ENCODE measurements at places on chromosomes 12 and 14.
A peak's percentile ranks its signal among the peaks of the same experiment; 100 is the strongest.

DNA sequence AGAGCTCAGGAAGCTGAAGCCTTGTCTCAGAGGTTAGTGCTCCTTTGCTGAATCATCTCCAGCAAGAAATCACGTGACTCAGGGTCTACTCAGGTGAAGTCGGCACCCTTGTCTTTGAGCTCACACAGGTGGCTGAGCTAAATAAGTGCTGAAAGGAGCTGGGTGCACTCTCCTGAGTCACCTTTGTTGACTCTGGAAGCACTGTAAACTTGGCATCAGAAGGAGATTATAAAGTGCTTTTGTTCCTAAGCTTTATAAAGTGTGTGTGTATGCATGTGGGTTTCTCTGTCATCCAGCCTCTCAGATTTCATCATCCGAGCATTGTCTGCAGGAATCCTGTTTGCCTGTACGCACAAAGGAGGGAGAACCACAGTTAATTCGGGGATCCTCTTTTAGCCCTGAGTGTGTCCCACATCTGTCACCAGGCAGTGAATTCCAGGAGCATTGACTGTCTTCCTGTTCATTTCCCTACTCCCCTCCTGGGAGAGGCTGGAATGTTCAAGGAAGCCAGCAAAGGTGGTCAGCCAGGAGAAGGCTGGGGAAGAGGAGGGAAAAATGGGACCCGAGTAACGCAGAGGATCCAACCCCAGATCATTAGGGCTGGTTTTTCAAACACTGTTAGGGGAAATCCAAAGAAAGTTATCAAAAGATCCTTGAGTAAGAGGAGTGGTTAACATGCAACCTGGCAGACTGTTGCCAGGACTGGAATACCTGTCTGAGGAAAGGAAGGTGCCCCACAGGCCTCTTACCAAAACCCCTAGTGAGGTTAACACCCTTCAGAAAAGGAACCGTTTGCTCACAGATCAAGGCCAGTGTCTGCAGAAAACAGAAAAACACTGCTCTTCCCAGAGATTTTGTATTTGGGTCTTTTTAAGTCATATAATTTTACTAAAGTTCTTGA is 157.5 kb upstream of the HIF1A start:
- DNase-seq = peak; percentile 33

- DNase-seq = no peak
These were observed 1.4 kb upstream of the HMGA2 start for GRCh38 chr12:65822732-65823512.

- DNase-seq = no peak
These were observed 173.4 kb upstream of the ATP2B1 start for GRCh38 chr12:89882050-89882449.

DNA sequence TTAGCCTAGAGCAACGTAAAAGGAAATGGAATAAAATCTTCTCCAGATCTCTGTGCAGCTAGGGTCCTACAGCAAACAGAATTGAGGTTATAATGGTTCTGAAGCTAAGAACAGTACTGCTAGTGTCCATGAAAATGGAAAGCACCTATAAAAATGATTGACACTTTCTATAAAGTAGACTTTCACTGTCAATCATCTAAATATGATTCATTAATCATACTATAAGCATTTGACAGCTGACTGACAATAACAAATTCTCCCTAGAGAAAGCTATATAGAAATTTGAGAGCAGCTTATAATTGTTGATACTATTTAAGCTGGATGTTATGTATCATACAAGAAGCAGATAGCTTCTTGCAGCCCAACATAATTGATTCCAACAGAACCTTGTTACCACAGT is 80.9 kb downstream of the PDZRN4 start:
- DNase-seq = no peak

DNA sequence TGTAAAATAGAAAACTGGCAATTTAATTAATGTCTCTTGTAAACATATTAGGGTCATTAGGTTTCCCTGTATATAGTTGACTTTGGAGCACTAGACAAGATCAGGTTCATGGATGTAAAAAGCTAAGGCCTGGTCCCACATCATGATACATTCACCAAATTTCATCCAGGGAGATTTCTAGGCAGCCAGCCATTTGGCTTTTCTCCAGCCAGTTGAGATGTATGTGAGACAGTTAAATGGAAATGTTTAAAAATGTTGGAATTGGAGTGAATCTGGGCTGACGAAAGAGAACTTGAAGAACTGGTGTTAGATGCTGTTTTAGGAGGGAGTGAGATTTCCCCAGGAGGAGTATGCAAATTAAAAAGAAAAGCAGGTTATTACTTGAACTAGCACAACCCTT is 41.8 kb upstream of the CLEC14A start:
- no peak for DNase-seq

GRCh38 chr12:54427106-54427505 is 8.0 kb upstream of the ITGA5 start:
- no peak for DNase-seq

DNA sequence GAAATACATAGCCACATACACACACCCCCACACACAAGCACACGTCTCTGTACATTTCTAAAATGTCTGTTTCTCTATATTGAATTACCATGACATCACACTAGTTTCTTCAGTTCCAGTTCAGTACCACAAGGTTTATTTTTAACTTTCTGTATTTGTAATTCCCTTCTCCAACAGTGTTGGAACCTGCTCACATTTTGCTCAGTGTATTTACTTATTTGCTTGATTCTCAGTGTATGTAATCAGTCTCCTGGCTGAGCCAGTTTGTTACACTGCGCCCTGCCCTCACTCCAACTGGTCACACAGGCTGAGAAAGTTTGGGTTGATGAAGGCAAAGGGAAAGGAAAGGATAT is 67.1 kb downstream of the MON2 start:
- no peak for DNase-seq

GRCh38 chr14:94009767-94010166 is 12.7 kb downstream of the CCDC197 start:
- DNase-seq = no peak

DNA sequence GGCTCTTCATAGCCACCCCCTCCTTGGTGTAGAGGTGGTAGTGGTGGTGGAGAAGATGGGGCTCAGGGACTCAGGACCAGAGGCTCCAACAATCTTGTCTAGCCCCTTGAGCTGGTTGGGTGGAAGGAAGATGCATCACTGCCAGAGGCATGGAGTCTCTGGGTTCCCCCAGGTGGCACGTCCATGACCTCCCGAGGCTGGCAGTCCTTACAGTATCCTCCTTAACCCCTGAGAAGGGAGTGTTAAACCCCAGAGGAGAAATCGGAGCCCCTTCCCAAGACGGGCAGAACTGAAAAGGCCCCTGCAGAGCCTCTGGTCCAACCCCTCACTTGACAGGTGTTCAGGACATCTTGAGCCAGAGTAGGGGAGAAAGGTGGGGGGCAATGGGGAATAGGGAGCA is 9.1 kb downstream of the KRT83 start:
- no peak for DNase-seq

DNA sequence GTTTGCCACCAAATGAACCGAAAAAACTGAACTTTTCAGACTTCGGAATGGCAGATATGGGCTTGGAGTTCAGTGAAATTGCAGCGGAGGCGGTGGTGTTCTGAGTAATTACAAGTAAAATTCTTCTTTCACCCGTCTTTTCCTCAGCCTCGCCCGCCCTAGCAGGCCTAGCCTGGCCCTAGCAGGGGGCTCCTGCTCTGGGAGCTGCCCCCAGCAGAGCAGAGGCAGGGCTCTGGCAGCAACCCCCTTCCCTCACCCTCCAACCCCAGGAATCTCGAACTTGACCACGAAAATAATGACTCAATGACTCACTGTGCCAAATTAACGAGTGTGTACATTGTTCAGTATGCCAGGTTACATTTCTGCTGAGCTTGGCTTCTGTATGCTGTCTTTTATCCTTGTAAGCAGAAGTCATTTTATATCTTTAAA is 1.1 kb downstream of the PAPLN start:
- DNase-seq = no peak

GRCh38 chr12:6960593-6961277 is 9.6 kb downstream of the PTPN6 start:
- no peak for DNase-seq

- DNase-seq = no peak
These were observed 20.9 kb upstream of the CALM1 start for GRCh38 chr14:90375934-90376333.

GRCh38 chr12:41819948-41820347 is 324.7 kb downstream of the GXYLT1 start:
- no peak for DNase-seq

GRCh38 chr14:28243600-28243999 is 523.0 kb upstream of the FOXG1 start:
- no peak for DNase-seq

GRCh38 chr14:26598081-26598671 is 343 bp upstream of the NOVA1 start:
- DNase-seq = no peak

GRCh38 chr14:65321370-65321875 is 91.1 kb upstream of the FUT8 start:
- DNase-seq = no peak

GRCh38 chr12:121976950-121977349 is 44.7 kb upstream of the BCL7A start:
- DNase-seq = no peak

DNA sequence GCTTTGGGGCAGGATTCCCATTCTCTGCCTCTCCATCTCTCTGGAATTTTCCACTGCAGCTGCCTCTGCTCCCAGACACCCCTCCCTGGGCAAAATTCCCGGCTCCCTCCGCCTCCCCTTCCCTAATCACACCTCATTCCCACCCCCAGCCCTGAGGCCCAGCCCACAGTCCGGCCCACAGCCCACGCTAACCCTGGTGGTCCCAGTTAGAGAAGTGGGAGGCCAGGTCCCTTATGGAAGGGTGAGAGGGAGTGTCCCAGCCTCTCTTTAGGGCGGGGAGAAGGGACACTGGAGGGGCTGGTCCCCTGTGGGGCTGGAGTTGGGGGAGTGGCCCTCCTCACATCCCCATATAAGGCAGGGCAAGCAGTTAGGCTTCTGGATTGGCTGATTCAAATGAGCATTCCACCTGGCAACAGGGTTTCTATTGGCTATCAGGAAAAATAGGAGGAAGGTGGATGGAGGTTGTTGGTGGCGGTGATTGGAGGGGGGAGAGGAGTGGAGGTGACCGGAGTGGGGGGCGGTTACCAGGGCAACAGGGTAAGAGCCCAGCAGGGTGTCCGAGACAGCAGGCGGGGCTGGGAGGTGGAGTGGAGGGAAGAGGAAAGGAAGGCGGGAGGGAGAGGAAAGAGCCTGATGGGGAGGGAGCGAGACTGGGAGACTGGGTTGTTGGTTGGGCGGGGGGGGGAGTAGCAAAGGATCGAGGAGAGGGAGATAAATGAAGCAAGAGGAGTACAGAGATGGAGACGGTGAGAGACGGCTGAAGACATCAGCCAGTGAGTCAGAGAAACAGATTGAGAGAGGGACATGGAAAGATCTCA is 1.9 kb upstream of the PTMS start:
- DNase-seq = no peak

DNA sequence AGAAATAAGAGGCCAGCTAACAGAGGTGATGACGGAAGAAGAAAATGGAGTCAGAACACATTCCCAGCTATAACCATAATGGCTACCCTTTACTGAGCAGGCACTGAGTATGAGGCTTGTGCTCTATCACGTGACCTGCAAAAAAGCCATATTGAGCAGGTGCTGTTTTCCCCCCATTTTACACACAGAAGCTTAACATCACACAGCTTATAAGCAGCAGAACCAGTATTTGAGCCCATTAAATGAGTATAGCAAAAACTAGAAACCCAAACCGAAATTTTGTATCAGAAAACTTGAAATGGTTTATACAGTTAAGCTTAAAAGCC is 28.4 kb downstream of the PAPLN start:
- DNase-seq = no peak

DNA sequence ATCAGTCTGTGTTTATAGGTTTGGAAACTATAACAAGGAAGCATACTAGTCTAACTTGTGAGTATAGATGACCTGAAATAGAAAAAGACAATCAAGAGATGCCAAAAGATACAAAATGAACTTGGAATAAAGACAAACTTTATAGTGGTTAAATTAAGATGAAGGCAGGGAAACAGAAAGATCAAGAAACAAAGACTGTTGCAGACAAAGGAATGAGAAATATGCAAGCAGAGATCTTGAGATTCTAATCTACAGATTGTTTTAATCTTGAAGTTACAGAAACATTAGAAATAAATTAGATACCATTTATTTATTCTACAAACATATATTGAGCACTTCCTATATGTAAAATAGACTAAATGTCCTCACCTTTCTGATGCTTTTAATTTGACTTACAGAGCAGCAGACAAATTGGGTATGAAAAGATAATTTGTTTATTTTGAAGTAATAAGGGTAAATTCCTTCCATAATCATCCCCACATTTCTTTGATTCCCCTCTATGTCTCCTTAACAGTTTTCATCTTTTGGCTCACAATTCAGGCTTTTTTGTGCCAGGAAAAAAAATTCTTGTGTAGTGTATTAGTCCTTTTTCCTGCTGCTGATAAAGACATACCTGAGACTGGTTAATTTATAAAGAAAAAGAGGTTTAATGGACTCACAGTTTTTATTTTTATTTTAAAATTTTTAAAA is 134.4 kb downstream of the KITLG start:
- DNase-seq = no peak
